ENCODE measurements at places on chromosomes 3 and 15. TPM values are rescaled to one million over a fixed set of nuclear protein-coding genes. Genes with fewer than 3 reads are reported as not detected.

Gene FLNB
- 366 TPM for total RNA-seq

Gene CLDN18
- total RNA-seq: not detected

Gene TMEM62
- 12.7 TPM for total RNA-seq

Gene CHRNA5
- total RNA-seq: 2.1 TPM

Gene CRABP1
- total RNA-seq: not detected

Gene NAALADL2
- 0.13 TPM for total RNA-seq

Gene CEMIP
- total RNA-seq: 0.26 TPM

Gene KNG1
- not detected for total RNA-seq

Gene SLC22A13
- total RNA-seq: under 0.01 TPM

Gene BUB1B
- total RNA-seq: 20.2 TPM

Gene LRRC31
- not detected for total RNA-seq

Gene SLC28A2
- total RNA-seq: not detected

Gene C2CD4A
- total RNA-seq: 3.2 TPM
